ENCODE measurements at places on chromosomes 11 and 22. TPM values are rescaled to one million over a fixed set of nuclear protein-coding genes. Genes with fewer than 3 reads are reported as not detected.
A peak's percentile ranks its signal among the peaks of the same experiment; 100 is the strongest.

- no peak overlapping the region for H3K27ac ChIP-seq
- no peaks in the 10 kb centered on the region for H3K27me3 ChIP-seq
- H3K4me3 ChIP-seq: no peak overlapping the region
- peaks cover 6% of the 10 kb centered on the region for H3K4me1 ChIP-seq
- H3K36me3 ChIP-seq: peaks cover 3% of the 10 kb centered on the region
Measured at GRCh38 chr11:67996622-67997474, 7.0 kb downstream of the UNC93B1 start.

DNA sequence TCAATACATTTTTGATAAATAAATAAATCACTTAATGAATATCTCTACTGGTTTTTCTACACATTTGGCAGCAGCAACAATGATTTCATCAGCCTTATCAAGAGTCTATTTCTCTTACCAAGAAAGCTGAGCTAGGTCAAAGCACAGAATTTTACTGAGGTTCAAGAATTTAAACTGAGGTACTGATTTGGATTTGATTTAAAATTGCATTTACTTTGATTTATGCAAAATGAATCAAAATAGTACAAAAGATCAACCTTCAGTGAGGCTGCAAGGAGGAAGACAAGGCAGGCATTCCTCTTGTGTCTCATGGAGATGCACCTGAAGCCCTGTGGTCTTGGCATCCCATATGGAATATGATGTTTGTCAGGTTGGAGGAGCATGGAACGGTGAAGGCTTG, 15.5 kb upstream of the EP300 start:
- no peaks in the 10 kb centered on the region for H3K36me3 ChIP-seq
- DNase-seq: no peak
- no peaks in the 10 kb centered on the region for H3K4me1 ChIP-seq
- no peak overlapping the region for H3K4me3 ChIP-seq
- no peaks in the 10 kb centered on the region for H3K27me3 ChIP-seq

DNA sequence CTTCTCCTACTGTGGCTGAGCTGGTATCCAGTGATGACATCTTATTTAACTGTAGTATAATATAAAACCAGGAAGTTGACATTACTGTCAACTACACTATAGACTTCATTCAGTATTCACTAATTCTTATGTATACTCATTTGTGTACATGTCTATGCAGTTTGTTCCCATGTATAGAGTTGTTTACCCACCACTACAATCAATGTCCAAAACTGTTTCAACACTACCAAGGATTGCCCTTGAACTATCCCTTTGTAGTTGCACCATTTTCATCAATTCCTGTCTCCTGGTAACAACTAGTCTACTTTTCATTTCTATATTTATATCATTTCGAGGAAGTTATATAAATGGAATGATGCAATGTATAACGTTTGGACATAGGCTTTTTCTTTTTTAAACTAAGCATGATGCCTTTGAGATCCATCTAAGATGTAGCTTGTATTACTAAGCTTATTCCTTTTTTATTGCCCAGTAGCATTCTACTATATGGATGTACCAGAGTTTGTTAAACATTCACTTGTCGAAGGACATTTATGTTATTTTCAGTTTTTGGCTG, 39.2 kb downstream of the TMEM135 start:
- no peak overlapping the region for H3K4me3 ChIP-seq
- no peak overlapping the region for H3K27ac ChIP-seq
- H3K4me1 ChIP-seq: no peaks in the 10 kb centered on the region
- peaks cover 31% of the 10 kb centered on the region for H3K36me3 ChIP-seq

GRCh38 chr11:116457336-116458007, 315.3 kb downstream of the BUD13 start:
- no peaks in the 10 kb centered on the region for H3K4me1 ChIP-seq
- H3K27ac ChIP-seq: no peak overlapping the region
- no peak for DNase-seq
- H3K36me3 ChIP-seq: no peaks in the 10 kb centered on the region
- peaks cover 13% of the 10 kb centered on the region for H3K27me3 ChIP-seq
- no peak overlapping the region for H3K4me3 ChIP-seq

- DNase-seq: no peak
- peaks cover 16% of the 10 kb centered on the region for H3K27me3 ChIP-seq
- no peaks in the 10 kb centered on the region for H3K4me1 ChIP-seq
- H3K4me3 ChIP-seq: no peak overlapping the region
- H3K36me3 ChIP-seq: no peaks in the 10 kb centered on the region
Measured at GRCh38 chr22:33090836-33091235, 32.7 kb upstream of the SYN3 start.

DNA sequence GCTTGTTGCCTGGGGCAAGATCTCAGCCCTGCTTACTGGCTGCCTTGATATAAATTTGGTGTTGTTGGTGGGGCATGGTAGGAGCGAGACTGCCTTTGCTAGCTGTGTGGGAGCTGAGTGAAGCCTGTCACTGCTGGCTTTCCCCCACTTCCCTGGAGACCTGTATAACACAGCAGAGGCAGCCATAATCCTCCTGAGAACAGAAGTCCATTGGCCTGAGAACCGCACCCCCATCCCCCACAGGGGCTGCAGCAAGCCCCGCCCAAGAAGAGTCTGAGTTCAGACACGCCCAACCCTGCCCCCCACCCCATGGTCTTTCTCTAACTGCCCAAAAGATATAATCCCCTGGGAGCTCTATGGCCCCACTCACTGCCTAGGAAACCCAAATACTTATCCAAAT, 39.2 kb upstream of the ARHGAP42 start:
- H3K27me3 ChIP-seq: no peaks in the 10 kb centered on the region
- no peak overlapping the region for H3K27ac ChIP-seq
- no peak for DNase-seq
- no peaks in the 10 kb centered on the region for H3K36me3 ChIP-seq

DNA sequence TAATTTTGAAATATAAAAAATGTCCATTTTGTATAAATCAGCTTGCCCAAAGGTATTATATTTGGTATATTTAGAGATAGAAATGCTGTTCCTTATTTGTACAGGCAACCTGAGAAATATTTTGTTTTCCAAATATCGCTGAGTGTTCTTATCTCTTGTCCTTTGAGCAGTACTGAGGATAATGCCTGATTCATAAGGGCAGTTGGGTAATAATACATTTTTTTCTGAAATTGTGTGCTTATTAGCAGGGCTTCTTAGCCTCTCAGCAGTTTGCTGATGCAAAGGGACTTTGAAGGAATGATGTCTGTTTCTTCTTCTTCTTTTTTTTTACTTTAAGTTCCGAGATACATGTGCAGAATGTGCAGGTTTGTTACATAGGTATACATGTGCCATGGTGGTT, 69.1 kb downstream of the LDLRAD3 start:
- H3K4me3 ChIP-seq: no peak overlapping the region
- no peaks in the 10 kb centered on the region for H3K27me3 ChIP-seq
- H3K36me3 ChIP-seq: no peaks in the 10 kb centered on the region
- H3K27ac ChIP-seq: no peak overlapping the region
- peaks cover 72% of the 10 kb centered on the region for H3K4me1 ChIP-seq

DNA sequence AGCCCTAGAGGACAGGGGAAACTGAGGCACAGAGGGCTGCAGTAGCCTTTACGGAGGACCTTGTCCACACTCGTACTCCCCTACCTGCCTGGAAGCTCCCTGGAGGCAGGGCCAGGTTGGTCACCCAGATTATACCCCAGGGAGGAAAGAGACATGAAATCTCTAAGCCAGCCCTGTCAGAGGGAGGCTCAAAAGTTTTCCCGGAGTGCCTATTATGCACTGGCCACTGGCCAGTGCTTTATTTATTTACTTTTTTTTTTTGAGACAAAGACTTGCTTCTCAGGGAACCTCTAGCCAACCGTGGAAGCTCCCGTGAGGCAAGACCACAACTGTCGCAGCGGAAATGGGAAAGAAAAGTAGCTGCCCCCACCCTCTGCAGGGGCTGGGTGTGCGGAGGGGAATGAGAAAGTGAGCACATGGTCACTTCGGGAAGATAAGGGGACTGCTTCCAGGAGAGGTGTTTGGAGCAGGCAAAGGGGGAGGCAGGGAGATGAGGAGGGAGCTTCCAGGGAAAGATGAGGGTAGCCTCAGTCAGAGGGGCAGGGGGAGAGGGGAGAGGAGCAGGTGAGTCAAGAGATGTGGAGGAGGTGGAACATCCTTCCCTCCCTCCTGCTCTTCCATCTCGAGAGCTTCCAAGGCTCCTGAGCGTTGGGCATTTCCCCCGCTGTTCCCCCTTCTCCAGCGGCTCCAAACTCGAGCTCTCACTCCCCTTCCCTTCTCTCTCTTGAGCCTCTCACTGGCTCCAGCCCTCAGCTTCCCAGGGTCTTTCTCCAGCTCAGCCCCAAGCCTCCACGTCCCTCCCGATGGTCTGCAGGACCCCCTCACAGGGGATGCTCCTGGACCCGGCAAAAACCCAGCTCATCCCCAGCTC, 4.3 kb downstream of the IL2RB start:
- peak overlapping the region; percentile 5 for H3K4me3 ChIP-seq
- H3K27ac ChIP-seq: no peak overlapping the region
- peaks cover 4% of the 10 kb centered on the region for H3K27me3 ChIP-seq

DNA sequence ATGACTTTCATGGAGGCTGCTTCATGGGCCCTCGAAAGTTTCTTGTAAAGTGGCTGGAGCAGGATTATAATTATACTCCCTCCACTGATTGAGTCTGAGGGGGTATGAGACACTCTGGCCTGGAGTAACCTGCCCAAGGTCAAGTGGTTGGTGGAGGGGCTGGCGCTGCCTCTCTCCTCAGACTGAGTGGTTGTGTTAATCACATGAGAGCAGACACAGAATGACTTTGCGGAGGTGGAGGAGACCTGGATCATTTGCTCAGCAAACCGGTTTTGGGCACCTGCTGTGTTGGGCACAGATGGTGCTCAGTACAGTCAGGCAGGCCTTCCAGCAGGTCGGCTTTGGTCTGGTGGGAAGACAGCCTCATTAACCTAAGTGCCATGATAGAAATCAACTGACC, 11.8 kb downstream of the BCR start:
- H3K4me1 ChIP-seq: peaks cover 28% of the 10 kb centered on the region
- no peaks in the 10 kb centered on the region for H3K36me3 ChIP-seq
- H3K27ac ChIP-seq: no peak overlapping the region
- no peaks in the 10 kb centered on the region for H3K27me3 ChIP-seq
- no peak overlapping the region for H3K4me3 ChIP-seq

MS4A4A gene
- total RNA-seq: 2.3 TPM

MRPL40 gene
- 33.9 TPM for total RNA-seq

KCNC1 gene
- total RNA-seq: not detected

LDLRAD3 gene
- 43.7 TPM for total RNA-seq

OR4A16 gene
- not detected for total RNA-seq

SMIM35 gene
- not detected for total RNA-seq
